CD4-positive, alpha-beta T cell (primary cell): ENCODE measurements at places on chromosomes 1 and 21. TPM values are rescaled to one million over a fixed set of nuclear protein-coding genes. Genes with fewer than 3 reads are reported as not detected.
A peak's percentile ranks its signal among the peaks of the same experiment; 100 is the strongest.

Gene TMEM54
- total RNA-seq, result not detected

Gene PLA2G2A
- not detected for total RNA-seq

DNA sequence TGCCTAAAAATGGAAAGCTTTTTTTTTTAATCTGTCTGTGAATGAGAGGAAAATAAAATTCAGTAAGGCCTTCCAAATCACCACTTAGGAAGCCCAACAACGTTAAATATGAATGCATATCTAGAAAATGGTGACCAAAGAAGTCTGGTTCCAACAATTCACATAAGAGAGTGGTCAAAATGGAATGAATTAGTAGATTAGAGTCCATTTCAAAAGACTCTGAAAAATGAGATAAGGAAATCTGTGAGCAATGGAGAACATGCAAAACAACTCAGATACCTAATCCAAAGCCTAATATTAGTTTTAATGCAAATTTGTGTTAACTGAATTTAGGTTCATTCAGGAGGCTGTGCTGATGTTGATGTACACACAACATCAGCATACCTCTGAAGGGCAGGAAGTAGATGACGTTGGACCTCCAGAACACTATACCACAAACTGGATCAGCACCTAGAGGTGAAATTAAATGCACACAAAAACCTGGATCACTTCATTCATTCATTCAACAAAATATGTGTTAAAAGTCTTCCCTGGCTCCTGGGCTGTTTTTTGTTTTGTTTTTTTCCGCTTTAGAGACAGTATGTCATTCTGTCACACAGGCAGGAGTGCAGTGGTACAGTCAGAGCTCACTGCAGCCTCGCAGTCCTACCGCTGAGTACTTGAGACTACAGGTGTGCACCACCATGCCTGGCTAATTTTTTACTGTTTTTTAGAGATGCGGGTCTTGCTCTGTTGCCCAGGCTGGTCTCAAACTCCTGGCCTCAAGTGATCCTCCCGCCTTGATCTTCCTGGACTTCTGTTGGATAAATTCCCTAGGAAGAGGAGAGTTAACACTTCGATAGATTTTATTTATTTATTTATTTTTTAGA is 4.9 kb upstream of the BRWD1 start:
- no peak for DNase-seq

DNA sequence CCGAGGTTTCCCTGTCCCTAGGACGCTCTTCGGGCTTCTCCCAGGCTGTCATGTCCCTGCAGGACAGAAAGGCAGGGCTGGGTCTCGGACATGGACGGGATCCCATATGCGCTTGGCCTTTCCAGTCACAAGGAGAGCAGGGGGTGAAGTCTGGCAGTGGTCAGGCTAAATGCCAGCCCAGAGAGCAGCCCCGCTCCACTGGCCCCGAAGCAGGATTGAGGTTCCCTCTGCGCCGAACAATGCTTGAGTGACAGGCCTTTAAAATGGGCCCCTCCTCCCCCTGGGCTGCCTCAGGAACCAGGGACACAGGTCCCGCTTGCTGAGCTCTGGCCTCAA is 12.7 kb downstream of the DRAXIN start:
- no peak for DNase-seq

DNA sequence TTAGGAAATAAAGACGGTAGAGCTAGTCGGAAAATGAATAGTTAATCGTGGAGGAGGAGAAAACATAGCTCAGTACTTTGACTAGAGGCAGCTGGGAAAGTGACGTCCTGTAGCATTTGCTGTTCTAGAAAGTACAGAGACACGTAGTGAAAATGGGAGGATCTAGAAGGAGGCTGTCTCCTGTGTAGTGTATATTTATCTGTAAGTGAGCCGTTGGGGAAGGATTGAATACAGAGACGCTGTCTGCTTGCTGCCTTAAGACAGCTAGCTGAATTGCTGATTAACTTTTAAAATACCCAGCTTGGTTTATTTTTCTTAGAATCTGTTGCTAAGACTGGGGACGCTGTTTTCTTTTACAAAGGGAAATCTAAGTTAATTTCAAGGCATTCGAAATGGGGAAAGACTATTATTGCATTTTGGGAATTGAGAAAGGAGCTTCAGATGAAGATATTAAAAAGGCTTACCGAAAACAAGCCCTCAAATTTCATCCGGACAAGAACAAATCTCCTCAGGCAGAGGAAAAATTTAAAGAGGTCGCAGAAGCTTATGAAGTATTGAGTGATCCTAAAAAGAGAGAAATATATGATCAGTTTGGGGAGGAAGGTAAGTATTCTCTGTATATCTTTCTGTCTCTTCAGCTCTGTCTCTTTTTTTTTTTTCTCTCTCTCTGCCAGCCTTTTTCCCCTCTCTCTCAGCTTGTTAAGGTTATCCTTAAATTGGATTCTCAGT is at the start of gene DNAJB4:
Gene DNAJB4, plus strand, starts transcription at position 221 of the 729 bp plus-strand sequence. Its CDS starts 172 bp downstream, at position 393.
- peak; percentile 95 for DNase-seq

DNA sequence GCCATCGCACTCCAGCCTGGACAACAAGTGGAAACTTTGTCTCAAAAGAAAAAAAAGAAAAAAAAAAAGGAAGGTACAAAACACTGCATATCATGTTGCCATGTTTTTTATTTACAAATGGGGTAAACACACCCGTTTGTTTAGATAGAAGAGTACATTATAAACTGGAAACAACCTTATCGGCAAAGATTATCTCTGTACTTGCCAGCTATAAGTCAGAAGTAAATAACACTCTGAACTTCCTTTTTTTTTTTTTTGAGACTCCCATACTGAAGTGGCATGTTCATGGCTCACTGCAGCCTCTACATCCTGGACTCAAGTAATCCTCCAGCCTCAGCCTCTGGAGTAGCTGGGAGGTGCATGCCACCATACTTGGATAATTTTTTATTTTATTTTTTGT is 21.9 kb downstream of the USP48 start:
- no peak for DNase-seq

DNA sequence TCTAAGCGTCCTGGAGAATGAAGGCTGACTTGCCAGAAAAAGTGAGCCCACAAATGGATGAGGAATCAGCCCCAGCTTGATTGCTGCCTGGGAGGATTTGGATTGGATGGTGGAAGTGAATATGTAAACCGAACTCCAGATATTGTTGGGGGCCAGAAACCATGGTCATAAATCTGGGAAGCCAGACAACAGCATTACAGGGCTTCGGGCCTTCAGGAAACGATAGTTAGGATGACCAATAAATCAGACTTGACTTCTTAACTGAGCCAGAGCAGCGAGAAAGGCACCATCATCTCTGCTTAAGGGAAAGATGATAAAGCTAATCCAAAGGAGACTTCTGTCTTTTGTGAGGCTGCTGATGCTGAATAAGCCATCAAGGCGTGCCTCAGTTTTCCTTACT is 26.6 kb downstream of the FAM78B start:
- no peak for DNase-seq

DNA sequence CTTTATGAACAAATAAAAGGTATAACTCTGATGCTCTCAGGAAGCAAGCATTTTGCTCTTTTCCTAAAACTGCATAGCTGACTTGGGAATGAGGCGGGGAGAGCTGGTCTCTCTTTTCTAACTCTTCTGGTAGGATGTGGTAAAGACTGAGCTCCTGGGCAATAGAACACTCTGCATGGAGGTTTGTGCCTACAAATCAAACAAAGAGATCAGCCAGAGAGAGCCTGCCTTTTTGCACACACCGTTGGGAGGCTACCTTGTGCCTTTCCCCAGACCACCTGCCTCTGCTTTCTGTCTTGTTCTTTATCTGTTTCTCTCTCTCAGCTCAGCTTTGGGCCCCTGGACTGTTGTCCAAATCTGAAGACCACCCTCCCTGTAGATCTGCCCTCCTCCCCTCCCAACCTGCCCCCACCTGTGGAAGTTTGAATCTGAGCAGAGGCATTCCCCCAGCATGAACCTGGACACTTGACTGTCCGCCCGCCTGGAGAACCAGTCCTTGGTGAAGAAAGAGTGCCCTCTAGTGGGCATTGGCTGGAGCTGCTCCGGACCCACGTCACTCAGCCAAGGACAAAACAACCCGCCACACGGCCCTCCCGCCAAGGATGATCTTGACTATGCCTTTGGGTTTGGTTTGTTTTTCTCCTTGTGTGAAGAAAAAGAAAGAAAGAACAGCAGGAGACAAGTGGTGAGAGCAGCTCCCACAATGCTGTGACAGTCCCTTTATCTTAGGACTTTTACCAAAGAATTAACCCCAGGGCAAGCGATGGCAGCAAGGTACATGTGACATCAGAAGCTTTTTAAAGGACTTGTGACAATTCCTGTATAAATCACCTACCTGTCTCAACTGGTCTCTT is 228.2 kb downstream of the PBX1 start:
- DNase-seq, result peak; percentile 22

- DNase-seq, result no peak
Observed at GRCh38 chr1:76492752-76493430, 374.4 kb upstream of the ST6GALNAC5 start.
